ENCODE measurements at places on chromosomes 7 and 10.

DNA sequence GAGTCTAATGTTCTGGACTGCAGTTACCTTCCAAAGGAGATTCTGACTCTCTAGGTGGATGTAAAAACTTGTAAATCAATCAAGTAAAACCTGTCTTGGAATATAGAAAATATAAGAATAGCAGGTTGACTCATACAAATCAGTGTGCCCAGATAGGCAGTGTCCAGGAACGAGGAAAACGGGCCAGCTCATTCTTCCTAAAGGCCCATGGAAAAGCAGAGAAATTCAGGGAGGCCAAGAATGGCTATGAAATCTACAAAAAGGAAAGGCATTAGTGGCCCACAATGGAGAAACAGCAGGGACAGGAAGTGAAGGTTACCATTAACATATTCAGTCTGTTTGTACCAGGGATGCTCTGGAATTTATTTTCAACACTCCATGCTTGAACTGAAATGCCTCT is 14.9 kb downstream of the GLI3 start:
- DNase-seq: no peak

DNA sequence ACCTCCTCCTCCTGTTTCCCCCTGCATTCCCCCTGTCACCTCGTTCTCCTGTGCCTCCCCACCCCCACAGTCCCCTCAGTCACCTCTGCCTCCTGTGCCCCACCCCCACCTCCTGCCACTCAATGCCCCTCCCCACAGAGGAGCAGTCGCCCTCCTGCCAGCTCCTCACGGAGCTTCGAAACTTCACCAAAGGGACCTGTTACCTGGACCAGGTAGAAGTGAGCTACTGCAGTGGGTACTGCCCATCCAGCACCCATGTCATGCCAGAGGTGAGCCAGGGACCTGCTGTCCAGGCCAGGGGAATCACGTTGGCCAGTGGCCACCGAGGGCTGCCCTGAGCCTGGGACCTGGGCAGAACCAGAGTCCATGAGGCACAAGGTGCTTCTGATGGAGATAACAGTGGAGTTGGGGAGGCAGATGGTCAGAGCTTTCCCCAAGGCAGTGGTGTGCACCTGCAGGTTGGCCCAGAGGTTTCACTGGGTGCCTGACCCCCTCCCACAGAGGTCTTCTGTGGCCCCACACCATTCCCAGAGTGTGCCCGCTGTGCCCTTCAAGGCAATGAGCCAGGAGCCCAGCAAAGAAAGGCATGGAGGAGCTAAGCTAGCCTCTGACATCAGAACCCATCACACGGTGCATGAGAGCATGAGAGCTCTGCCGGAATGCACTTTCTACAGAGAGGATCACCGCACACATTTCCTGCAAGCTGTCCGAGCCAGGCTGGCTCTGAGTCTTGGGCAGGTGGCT is 7.0 kb upstream of the ZNF862 start:
- no peak for DNase-seq

GRCh38 chr7:127870231-127870907 is 160.9 kb downstream of the LRRC4 start:
- no peak for DNase-seq

- peak; percentile 49 for DNase-seq
Measured at GRCh38 chr7:41996381-41997035, 240.5 kb downstream of the GLI3 start.

GRCh38 chr7:100472121-100472851 is 6.7 kb downstream of the TSC22D4 start:
- DNase-seq: no peak

- no peak for DNase-seq
Measured at GRCh38 chr7:24478137-24478655, 95.1 kb upstream of the PALS2 start.

- no peak for DNase-seq
Measured at GRCh38 chr7:5266191-5267028, 16.3 kb upstream of the SLC29A4 start.
